ENCODE measurements at places on chromosomes 6 and 20.

DNA sequence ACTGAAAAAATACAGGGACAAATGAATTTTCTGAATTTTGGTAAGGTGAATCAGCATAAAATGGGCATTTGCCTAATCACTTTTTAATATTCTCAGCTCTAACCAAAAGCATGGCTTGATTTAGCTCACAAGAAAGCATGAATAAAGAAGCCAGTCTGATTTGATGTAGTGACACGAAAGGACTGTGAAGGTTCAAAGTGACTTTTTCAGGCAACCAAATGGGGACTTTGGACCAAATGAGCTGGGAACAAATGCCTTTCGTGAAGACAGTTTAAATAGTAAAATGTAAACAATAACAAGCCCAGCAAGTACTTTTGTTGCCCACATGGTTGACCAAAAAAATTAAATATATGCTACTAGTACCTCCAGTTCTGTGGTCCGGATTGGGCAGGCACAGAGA lies 12.9 kb upstream of the CBLN4 start:
- no peak for DNase-seq

- peak; percentile 92 for DNase-seq
These were observed 41.0 kb downstream of the CYP24A1 start for GRCh38 chr20:54132612-54133433.

DNA sequence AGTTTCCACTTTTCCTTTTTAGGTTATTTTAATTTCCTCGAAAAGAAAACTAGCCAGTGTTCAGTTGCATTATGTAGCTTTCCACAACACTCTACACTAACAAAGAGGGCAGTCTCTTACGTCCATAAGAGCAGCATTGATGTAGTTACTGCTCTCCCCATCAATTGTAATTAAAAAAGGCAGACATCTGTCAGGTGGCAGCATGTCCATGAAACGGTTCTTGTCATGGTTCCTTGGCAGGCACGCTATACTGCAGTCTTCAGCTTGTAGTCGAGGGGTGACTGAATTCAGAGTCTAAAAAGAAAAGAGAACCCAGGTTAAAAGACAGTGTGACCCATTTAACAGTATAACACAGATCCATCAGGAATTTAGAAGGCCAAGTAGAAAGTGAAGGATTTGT lies 80.1 kb upstream of the THEMIS start:
- DNase-seq: no peak

DNA sequence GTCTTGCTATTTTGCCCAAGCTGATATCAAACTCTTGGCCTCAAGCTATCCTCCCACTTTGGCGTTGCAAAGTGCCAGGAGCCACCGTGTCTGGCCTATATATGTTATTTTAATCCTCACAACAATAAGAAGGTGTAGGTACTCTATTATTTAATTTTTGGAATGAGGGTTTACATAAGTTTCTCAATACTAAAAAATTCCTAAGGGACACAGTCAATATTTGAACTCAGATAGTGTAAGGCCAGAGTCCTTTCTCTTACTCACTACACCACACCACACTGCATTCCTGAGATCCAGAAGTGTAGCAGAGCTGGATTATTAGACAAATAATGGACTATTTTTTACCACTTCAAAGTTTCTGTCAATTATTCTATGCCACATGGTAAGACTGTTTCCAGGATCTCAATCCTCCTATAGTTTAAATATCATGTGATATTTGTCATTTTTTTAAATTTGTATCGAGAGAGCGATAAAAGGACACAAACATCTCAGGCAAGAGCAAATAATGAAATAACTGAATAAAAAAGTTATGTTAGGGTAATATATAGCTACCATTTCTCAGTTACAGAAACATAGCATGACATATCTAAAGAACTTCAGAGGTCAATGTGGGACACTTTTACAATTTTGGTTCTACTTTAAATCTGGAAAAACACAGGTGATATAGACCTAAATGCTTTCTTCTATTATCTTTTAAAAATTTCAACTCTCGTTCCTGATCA lies 162.2 kb upstream of the THEMIS start:
- DNase-seq: no peak

GRCh38 chr6:161169696-161170095 lies 104.2 kb downstream of the AGPAT4 start:
- DNase-seq: peak; percentile 68

DNA sequence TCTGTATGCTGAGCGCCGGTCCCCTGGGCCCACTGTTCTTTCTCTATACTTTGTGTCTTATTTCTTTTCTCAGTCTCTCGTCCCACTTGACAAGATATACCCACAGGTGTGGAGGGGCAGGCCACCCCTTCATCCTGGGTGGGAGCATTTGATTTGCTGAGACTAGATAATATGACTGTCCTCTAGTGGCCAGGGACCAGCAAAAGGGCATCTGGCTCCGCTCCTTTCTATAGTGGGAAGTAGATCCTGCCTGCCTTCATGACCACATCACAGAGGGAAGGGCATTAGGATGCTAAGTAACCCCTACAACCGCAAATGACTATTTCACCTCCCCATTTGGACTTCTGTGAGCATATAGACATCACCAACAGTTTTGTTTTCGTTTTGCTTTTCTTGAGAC lies 64.5 kb downstream of the TRMT6 start:
- DNase-seq: no peak

- DNase-seq: no peak
These were observed 36.5 kb downstream of the TGM6 start for GRCh38 chr20:2417213-2417541.

- no peak for DNase-seq
These were observed 56.2 kb upstream of the UFL1 start for GRCh38 chr6:96465321-96465903.

DNA sequence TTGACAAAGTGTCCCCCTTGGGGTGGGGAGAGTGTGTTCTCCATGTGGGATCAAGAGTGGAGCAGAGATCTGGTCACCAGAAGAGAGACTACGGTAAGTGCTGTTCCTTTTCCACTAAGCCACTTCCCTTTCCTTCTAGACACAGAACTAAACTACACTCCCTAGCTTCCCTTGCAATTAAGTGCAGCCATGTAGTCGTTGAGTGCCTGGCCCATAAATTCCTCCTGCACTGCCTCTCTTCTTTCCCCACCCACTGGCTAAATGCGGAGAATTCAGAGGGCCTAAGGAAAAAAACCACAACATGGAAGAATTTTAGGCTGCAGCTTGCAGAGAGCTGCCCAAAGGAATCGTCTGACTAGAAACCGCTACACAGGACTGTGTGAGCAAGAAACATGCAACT lies 1.5 kb downstream of the WDR27 start:
- DNase-seq: peak; percentile 46
